GM03348 (cell line): ENCODE measurements at places on chromosomes 2 and 18.
A peak's percentile ranks its signal among the peaks of the same experiment; 100 is the strongest.

DNA sequence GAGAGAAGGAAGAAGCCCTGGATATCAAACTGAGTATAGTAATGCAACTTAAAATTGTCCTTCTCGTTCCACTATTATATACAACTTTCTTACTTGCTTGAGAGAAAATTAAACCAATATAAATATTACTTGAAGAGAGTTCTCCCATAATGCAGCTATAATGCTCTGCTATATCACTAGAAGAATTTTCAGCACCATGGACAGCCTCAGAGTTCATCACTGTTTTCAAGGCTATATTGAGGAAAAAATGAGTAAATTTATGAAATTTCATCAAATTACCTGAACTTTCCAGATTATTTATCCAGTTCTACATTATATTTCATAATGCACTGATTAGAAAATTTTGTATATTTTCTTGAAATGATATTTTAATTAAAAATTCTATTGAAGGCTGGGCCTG lies 1053.5 kb upstream of the FAM98A start:
- peak; percentile 2 for DNase-seq

DNA sequence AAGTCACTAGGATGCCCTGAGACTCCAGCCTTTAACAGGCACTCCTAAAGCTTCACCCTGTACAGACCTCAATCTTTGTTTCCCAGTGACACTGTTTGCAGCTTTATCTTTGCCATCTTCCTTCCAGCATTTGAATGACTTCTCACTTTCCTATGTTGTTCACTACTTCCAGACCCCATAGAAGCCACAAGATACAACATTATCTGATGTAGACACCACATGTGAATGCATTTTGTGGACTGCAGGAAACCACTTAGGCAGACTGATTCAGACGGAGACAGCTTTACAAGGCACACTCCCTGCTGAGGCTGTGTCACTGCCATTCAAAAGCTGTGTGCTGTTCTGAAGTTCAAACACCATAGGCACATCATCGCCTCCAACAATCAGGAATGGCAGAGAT lies 67.3 kb upstream of the SPATS2L start:
- DNase-seq: no peak

DNA sequence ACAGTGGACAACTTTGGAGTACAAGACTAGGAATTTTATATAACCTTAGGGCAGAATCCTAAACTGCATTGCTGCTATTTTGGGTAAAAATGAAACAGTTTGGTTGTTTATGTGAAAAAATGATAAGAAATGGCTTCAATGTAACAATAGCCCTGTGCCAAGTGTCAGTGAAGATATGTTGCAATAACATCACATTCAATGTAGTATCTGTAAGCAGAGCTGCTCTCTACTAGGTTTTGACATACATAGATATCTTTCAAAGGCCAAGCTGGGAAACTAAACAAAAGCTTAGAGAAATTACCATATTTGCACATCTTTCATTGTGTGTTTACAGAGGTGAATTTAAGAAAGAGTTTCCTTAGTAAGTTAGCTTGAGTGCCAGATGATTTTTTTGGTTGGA lies 135.0 kb upstream of the DOK6 start:
- peak; percentile 5 for DNase-seq

DNA sequence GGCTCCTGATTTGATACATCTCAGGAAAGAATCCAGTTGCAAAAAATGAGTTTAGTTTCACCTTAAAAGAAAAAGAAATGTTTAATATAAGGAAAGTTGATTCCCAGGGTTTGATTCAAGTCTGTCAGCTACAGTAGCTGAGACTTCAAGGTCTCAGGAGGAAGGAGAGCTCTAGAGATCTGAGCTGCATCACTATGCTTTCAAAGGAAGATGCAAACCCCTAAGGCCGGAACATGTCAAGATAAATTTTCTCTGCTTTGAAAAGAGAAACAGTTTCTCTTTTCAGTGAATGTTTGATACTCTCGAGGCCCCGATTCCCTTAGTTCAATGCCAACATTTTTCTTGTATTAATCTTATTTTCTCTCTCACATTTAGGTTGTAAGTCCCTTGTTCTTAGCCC lies 128.6 kb downstream of the RGPD3 start:
- DNase-seq: no peak

- DNase-seq: no peak
Measured at GRCh38 chr2:48728295-48728694, 27.2 kb downstream of the LHCGR start.

DNA sequence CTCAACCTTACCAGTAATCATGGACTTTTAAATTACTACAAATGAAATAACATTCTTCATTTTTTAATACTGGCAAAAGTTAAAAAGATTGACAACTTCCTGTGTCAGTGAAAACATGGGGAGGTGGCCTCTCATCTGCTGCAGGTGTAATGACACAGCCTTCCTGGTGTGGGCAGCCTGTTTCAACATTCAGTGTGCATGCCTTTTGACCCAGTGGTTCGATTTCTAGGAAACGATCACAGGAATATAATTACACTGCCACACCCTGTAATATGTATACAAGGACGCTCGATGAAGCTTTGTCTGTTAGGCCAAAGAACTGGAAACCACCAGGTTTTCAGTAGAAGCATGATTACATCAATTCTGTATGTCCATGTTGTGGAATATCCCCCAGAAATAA lies 68.7 kb downstream of the MTHFD2 start:
- DNase-seq: no peak

DNA sequence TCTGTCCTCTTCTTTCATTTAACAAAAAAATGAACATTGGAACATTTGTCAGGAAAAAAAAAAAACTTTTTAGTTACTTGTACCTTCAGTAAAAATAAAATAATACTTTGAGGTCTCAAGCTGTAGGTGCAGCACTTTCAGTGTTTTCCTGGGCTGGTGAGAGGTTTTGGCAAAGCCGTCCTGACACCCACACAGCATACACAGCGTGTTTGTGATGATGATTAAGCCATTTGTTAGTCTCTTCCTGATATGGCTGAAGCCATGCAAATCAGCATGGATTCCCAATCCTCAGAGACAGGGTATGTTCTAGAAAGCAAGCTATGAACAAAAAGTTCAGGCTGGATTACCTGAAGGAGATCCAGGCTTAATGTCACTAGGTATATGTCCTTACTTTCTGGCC lies 236.8 kb downstream of the ZNF516 start:
- peak; percentile 26 for DNase-seq

DNA sequence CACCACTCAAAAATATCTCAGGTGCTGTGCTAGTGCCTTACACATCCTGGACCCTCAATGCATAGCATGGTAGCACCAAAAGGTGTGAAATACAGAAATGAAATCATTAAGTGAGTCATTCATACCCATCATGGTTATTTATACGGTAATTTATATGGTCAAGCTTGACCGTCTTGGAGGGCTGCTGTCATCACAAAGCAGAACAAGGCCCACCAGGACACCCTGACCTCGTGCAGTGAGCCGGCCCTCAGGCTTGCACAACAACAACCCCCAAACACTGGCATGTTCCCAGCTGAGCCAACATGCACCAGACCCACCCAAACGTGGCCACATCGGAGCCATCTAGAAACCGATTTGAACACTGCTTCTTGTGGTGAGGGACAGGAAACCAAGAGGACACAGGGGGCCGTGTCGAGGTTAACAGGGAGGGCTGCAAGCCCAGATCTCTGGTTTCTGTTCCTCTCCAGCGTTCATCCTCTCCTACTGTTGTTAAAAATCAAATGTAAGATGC lies 378.5 kb upstream of the ID2 start:
- DNase-seq: no peak

GRCh38 chr2:47003641-47004427 lies 88.2 kb upstream of the MCFD2 start:
- peak; percentile 44 for DNase-seq

DNA sequence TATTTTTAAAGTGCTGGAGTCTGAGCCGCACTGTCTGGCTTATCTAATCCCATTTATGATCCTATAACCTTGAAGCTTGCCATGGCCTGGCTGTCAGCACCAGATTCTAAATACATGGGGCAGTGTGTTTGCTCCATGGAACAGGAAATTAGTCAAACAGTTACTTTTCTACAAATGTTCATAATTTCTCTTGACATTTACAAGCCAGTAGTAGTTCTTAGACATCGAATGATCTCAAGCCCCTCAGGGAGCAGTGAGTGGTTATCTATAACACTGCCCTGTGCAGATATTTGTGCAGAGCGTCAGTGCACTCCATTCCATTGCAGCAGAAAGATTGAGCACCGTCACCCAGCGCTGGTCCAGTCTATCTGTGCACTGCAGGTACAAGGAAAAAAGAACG lies 205.2 kb downstream of the AGPS start:
- no peak for DNase-seq
